ENCODE measurements at places on chromosomes 1 and 21.

- DNase-seq, result no peak
These were observed 16.2 kb upstream of the GPR157 start for GRCh38 chr1:9145021-9145668.

GRCh38 chr1:111961773-111962565 lies 27.5 kb downstream of the KCND3 start:
- DNase-seq, result no peak

- DNase-seq, result no peak
These were observed 2.0 kb downstream of the SYDE2 start for GRCh38 chr1:85198864-85199263.

GRCh38 chr1:58059789-58060188 lies 486.7 kb downstream of the OMA1 start:
- DNase-seq, result no peak

DNA sequence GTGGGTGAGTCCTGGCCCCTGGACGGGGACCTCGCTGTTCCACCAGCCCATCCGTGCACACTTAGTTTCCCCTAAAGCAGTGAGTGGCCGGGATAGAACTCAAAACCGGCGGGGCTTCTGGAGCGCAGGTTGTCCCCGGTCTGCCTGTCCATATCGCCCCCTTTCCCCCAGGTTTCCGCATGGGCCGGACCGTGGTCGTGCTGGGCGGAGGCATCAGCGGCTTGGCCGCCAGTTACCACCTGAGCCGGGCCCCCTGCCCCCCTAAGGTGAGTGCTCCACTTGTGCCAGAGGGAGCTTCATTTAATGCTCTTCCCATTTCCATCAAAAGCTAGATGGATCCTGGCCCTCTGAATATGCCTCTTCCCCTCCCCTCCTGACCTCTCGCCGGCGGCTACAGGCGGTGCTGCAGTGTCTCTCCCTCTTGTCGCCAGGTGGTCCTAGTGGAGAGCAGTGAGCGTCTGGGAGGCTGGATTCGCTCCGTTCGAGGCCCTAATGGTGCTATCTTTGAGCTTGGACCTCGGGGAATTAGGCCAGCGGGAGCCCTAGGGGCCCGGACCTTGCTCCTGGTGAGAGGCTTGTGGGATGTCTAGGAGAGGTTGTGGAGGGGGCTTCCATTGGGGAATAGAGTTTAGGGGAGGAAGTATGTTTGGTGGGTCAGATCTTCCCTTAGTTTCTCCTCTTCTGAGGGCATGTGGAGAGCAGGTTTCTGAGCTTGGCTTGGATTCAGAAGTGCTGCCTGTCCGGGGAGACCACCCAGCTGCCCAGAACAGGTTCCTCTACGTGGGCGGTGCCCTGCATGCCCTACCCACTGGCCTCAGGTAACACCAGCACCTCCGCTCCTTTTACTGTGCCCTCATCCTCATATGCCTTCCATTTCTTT lies 683 bp downstream of the PPOX start:
- DNase-seq, result no peak

DNA sequence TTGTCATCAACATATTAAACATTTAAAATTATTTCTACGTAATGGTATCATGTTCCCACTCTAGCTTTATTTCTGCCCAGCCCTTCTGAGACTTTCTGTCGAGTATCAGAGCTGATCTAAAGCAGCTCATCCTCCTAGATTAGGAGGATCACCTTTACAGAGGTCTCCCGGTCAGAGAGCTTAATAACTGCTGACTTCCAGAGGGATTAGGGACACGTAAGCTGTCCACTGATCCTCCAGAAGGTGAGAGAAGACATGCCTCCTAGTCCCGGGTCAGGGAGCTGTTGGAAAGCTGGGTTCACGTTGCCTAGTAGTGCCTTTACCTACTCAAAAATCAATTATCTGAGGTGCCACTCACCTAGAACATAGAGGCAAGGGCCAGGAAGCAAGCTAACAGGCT lies 31.2 kb upstream of the NADK start:
- no peak for DNase-seq

- DNase-seq, result peak; percentile 16
These were observed 81.8 kb downstream of the PHTF1 start for GRCh38 chr1:113677250-113678158.

GRCh38 chr1:179178950-179179349 lies 50.5 kb downstream of the ABL2 start:
- DNase-seq, result no peak

DNA sequence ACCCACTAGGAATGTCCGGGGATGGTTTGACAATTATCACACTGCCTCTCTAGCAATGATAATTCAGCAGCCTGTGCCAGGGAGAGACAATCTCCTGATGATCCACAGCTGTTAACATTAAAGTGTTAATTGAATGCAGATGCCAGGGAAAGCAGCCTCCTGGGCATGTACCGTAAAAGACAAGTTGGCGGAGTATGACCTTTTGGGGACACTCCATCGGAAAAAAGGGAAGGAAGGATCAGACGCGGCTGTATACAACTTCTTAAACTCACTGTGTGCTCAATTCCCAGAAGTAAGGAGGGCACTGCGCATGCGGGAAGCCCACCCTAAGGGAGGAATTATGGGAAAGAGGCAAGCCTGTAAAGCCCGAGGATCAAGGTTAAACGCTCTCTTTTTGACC lies 62.6 kb downstream of the MAP3K7CL start:
- no peak for DNase-seq

DNA sequence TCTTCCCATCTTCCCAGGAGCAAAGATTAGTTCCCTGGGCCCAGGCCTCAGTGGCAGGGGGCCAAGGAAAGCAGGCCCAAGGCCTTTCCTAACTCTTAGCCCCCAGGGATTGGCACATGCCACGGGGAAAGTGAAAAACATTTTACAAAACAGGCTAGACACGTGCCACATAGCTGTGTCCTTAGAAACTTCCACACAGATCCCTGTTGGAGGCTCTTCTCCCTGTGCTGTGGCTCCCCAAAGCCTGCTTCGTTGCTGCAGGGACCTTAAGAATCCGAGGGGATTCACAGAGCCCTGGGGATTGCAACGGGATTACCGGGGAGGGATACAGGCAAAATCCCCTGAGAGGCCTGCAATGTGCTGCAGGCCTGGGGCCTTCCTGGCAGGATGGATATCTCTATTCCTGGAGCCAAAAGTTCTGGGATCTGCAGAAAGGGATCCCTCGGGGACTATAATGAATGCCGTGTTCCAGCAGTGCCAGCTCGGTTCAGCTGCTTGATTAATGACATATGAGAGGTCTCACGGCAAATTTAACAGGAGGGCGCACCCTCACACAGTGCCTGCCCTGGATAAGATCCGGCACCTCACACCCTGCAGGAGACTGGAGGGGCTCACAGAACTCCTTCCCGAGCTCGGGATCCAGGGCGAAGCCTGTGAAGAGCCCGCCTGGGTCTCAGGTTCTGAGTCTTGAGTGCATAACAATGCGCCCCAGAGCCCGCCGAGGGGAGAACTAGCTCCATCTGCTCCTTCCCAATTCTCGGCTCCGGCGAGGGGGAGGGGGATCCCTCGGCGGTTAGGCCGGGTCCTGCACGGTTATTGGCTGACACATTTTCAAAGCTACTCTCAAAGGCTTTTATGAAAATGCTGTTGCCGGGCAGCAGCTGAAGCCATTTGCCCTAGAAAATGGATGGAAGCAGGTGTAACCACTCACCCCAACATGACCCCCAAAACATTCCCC lies 15.3 kb upstream of the RGS8 start:
- peak; percentile 61 for DNase-seq

GRCh38 chr1:11720525-11720924 lies 15.4 kb upstream of the AGTRAP start:
- DNase-seq, result no peak

DNA sequence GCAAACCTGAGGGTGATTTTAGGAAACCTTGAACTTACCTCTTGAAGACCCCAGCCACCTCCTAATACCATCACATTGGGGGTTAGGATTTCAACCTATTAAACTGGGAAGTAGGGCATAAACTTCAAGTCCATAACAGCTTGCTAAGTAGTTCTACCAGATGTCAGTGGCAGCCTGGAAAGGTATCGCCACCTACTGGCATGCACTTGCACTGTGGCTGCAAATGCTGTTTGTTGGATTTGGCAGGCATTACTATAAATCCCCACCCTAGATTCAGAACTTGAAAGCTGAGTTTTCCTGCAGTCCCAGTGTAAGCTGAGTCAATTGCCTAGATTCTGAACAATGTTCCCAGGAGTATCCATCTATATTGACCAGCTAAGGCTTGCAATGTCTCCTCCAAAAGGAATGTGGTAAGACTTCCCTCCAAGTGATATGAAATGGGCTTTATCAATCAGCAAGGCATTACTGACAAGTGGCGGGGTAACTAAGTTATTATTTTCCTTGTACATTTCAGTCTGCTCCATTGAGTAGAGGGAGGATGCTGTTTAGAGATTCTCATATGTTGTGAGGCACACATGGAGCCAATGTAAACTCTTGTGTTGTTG lies 474.5 kb downstream of the PTPRC start:
- no peak for DNase-seq

GRCh38 chr1:20792196-20792595 lies 5.1 kb upstream of the HP1BP3 start:
- no peak for DNase-seq

- no peak for DNase-seq
These were observed 391.5 kb downstream of the NTNG1 start for GRCh38 chr1:107532318-107532717.

DNA sequence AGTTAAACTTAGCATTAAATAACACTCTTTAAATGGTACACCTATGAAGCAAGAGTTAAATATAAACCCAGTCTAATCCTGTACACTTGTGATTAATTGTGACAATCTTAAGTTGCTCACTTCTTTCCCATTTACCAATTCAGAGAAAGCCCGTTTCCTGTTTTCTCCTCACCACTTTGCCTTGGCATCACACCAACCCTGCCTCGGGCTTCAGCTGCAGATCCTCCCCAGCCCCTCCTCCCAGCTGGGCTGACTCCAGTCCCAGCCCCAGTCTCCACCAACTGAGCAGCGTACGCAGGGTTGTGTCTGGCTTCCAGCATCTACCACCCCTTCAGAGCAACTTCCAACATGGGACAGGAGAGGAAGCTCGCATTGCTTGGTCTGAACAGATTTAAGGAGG lies 4.1 kb downstream of the PYCR2 start:
- DNase-seq, result no peak

DNA sequence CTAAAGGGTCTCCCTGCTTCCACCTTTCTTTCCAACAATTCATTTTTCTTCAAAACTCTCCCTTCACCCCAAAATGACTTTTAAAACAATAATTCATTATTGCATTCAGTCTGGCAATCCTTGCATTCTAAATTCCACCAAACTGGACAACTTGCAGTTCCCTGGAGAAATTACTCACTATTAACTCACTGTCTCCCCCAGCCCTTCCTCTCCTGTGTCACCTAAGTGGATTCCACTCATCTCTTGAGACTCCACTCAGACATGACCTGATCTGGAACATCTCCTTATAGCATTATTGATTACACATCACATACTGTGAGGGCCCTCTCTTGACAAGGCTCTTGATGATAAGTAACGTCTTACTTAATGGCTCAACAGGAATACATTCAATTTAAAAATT lies 257.1 kb downstream of the BRINP2 start:
- no peak for DNase-seq

GRCh38 chr1:6507461-6507911 lies 16.0 kb upstream of the PLEKHG5 start:
- DNase-seq, result no peak

DNA sequence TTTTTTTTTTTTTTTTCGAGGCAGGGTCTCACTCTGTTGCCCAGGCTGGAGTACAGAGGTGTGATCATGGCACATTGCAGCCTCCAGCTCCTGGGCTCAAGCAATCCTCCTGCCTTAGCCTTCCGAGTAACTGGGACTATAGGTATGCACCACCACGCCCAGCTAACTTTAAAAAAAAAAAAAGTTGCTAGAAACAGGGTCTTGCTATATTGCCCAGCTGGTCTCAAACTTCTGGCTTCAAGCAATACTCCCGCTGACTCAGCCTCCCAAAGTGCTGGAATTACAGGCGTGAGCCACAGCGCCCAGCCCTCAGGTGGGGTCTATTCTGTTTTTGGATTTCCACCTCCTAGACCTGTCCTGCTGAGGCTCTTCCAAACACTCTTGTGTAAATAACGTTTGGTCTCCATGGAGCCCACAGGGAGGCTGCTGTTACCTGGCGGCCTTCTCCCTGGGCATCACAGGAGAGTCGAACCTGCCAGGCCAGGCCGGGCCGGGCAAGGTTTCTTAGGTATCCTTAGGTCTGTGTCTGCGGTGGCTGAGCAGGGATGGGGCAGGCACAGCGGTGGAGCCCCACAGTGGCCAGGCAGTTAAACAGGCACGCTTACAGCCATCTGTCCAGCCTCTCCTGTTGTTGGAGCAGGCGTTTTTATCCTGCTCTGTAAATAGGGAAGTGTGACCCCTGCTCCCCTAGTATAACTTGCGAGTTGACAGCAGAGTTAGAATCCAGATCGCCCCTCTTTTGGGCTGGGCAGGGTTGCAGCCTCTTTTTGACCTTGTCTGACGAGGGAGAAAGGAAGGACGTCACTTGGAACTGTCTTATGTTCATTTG lies 18.8 kb downstream of the PLEKHM2 start:
- DNase-seq, result no peak

GRCh38 chr21:29818383-29818921 lies 121.3 kb downstream of the GRIK1 start:
- DNase-seq, result no peak

DNA sequence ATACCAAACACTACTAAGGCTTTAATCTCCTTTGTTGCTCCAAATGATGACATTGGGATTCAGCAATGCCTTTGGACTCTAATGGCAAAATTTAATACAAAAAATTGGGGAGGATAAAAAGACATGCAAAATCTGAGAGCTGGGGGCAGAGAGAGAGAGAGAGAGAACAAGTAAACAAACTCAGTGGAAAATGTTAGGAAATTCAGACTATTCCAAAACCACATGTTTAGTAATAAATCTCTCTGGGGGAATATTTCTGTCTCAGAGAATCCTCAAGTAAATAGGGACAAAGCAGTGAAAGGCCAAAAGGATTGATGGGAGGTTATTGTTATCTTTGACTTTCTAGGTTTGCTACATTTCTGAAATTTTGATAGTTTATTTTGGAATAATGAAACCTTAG lies 65.7 kb downstream of the PLA2G4A start:
- DNase-seq, result no peak

DNA sequence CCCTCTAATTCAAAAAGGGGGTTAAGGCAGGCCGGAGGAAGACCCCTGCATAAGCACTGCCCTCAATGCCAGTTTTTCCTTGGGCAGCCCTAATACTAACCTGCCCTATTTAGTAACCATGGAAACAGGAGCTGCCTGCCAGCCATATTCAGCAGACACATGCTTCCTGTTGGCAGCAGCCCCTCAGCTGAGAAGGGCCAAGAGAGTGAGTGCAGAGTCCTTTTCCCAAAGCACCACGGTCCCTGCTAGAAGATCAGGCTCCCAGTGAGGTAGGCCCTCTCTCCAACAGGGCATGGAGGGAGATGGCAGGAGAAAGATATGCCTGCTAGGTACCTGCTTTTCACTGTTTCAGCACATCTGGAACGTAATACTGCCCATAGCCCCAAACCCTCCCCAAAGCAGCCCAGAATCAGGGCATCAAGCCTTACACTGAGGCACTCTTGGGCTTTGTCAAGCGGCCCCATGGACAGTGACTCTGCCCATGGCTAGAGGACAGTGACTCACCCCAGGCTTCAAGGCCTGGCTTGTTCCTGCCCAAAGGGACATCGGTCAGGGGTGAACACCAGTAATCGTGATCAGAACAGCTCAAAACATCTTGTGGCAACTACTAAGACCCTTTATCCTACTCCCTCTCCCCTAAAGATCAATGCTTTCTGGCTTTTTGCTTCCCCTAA lies 64.5 kb downstream of the BCAR3 start:
- DNase-seq, result no peak
